ENCODE measurements at places on chromosomes 7 and 10.

- DNase-seq, result peak; percentile 14
Measured at GRCh38 chr7:13312307-13312706, 624.9 kb downstream of the ARL4A start.

DNA sequence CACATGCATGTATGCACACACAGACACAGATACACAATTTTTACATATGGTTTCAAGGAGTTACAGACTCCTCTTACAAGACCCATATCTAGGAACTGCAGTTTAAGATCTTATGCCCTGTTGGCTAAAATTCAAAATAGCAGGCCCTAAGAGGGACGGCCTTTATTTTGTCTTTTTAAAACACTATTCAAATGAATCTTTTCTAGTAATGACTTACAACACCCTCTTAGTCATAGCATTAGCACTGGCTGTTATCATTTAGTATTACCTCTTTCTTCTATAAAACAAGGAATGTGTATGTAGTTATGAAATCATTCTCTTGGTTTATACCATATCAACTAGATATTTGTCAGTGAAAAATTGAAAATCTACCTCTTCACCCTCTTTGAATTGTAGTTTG, 15.3 kb downstream of the PAPSS2 start:
- DNase-seq, result no peak

DNA sequence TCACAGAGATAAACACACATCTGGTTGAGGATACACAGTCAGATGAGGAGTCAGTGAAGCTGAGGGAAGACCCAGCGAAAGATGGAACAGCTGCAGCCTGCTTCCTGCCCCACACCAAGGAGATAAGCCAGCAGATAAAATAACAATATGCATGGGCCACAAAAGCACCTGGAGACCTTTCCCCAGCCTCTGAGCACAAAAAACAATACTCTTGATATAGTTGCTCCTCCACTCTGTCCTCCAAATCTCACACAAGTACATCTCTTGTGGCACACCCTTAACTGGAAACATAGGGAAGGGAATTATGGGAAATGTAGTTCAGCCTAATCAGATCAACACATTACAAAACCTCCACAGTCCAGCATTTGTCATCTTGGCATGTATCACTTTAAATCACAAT, 9.7 kb upstream of the FHIP2A start:
- DNase-seq, result no peak

DNA sequence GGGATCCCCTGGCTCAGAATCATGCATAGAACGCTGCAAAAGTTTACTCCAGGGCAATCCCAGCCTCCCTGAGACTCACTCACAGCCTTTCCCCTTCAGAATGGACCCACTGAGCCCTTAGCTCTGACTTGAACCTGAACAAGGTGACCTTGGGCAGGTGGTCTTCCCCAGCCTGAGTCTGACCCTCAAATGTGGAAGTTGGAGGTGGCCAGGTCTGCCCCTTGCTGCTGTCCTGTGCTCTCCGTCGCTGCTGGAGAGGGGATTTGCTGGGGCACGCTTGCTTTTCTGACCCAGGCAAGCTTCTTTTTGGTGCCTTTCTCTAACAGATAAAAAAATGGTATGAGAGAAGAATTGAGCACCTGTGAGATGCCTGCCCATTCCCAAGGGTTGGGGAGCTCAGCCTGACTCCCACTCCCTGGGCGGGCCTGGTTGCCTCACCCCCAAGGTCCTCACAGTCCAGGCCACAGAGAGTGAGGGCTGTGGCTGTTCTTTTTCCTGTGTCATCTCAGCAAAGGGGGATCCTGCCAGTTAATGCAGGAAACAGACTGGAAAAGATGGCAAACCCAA, 46.6 kb upstream of the IGFBP3 start:
- DNase-seq, result no peak
